ENCODE measurements at places on chromosomes 2 and 18.
A peak's percentile ranks its signal among the peaks of the same experiment; 100 is the strongest.

DNA sequence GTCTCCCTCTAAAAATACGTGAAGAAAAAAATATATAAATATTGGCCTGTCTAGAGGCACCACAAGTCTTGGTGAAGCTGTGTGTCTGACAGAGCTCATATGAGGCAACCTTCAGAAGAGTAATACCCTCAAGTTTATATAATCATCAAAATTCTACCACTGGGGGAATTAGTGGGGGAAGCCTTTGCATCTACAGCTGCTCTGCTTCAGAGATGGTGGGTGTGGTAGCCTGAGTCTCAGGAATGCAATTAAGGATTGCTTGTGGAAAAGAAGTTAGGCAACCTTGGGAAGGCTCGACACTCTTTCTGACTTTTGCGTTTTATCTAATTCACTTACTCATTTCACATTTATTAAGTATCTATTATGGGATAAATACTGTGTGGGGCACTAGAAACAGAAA lies 17.4 kb downstream of the TPGS2 start:
- DNase-seq: no peak

GRCh38 chr2:46365913-46366667 lies 68.9 kb downstream of the EPAS1 start:
- DNase-seq: peak; percentile 59

GRCh38 chr2:173982918-173983317 lies 17.7 kb upstream of the SP3 start:
- no peak for DNase-seq

DNA sequence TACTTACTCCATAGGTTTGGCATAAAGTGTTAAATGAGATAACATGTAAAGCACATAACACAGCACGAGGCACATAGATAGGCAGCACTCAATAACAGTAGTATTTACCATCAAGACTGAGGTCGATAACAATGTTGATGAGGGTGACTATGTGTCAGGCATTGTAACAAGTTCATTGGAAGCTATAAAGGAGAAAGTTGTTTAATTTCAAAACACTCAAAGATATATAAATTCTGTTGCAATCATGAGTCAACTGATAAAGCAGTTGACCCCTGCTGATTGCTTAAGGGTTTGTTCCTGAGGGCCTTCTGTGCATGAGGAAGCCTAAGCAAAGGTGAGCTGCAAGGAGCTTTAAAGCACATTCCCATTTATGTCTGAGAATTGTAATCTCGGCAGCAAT lies 760.5 kb downstream of the SATB2 start:
- no peak for DNase-seq

DNA sequence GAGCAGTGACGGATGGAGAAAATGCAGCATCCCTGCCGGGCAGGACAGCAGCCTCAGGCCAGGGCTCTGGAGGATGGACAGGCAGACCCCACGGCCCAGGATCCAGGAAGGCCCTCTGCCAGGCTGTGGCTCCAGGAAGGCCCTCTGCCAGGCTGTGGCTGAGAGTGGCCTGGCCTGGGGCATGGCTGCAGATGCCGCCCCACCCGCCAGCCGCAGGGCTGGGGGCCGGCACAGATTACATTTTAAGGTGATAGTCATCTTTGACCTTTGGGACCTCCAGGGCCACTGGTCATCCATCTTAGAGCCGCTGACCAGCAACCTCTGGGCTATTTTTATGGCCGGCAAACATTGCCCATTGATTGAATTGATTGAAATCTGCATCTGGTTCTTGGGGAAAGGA lies 98.0 kb upstream of the BOD1L2 start:
- DNase-seq: peak; percentile 63

DNA sequence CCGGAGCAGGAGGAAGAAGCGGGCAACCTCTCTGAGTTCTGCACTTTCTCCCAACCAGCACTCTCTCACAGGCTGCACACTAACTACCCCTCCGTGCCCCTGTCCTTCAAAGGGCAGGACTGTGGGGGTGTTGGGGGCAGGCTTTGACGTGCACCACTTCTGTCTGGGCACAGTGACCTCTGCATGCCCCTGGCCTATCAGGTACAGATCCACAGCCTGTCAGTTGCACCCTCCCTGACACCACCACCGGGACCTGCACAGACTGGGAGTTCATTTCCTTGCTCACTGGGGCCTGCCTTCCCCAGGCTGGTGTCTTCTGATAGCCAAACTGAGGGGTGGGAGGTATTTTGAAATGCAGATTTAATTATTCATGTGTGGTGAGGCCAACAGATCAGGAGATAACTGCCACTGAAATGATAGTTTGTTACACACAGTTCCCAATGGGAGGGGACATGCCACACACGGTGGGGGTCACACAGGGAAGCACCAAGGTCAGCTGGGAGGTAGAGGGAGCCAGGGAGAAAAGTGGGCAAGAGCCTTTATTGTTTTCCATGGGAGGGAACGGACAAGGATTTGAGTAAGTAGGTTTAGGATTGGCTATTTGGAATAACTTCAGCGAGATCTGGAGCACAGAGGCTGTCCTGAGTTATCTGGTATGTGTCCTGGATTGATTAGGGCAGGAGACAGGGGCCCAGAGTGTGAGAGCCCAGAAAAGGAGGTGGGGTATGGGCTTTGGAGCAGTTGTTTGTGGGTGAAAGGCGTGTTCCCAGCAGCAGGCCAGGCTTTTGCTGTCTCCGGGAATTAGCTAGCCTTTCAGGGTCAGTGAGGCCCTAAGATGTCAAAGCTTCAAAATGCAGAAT lies 251.6 kb downstream of the AFF3 start:
- DNase-seq: peak; percentile 34

- DNase-seq: no peak
Measured at GRCh38 chr2:14565666-14566065, 66.9 kb upstream of the LRATD1 start.

- no peak for DNase-seq
Measured at GRCh38 chr2:181483211-181483610, 26.0 kb downstream of the ITGA4 start.

GRCh38 chr2:20425371-20425881 lies 21.4 kb upstream of the RHOB start:
- peak; percentile 40 for DNase-seq

DNA sequence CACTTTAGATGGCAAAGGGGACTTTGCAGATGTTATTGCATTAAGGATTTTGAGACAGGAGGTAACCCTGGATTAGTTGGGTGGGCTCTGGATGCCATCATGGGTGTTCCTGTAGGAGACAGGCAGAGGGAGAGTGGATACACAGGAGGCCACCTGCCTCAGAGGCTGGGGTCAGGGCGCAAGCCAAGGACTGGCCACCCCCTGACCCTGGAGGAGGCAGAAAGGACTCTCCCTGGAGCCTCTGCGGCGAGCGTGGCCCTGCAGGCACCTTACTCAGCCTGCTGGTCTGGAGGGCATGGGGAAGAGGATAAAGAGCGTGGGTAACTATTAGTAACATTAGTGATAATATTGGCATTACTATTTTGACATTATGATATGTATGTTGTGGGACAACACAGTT lies 21.6 kb upstream of the OTOS start:
- DNase-seq: no peak

GRCh38 chr2:167856190-167856589 lies 391.2 kb downstream of the STK39 start:
- no peak for DNase-seq

- no peak for DNase-seq
Measured at GRCh38 chr2:180324182-180324581, 317.1 kb upstream of the CWC22 start.

DNA sequence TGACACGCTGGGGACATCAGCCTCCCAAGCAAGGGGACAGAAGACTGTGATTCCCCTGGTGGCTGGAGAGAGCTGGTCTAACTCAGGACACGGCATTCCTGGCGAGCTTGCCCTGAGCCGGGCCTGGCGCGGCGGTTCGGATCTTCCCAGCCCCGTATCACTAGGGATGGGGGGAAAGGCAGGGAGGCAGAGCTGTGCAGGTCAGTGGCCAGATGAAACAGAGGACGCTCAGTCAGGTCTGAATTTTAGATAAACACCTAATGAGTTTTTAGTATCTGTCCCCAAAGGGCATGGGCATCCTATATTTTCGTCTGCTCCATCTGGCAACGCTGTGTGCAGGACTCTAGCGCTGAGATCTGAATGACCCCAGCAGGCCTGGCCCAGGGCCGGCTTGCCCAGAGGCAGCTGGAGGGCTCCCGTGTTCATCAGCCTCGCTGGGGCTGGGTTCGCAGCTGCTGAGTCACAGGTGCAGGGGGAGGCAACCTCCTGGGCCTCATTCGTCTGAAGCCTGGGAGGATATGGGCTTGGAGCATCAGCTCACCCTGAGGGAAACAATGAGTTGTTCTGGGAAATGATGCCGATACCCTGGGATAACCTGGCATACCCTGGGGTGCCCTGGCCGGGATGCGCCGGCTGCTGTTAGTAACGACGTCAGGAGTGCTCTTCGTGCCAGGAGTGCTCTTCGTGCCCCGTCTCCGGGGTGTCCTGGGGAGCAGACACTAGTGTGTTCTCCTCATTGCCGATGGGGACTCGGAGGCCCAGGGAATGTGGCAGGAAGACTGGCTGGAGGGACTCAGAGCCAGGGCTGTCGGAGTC lies 48.1 kb upstream of the HPCAL1 start:
- DNase-seq: peak; percentile 68

- no peak for DNase-seq
Measured at GRCh38 chr2:118123561-118124232, 35.4 kb downstream of the INSIG2 start.

GRCh38 chr2:142188562-142188961 lies 57.7 kb upstream of the LRP1B start:
- no peak for DNase-seq

DNA sequence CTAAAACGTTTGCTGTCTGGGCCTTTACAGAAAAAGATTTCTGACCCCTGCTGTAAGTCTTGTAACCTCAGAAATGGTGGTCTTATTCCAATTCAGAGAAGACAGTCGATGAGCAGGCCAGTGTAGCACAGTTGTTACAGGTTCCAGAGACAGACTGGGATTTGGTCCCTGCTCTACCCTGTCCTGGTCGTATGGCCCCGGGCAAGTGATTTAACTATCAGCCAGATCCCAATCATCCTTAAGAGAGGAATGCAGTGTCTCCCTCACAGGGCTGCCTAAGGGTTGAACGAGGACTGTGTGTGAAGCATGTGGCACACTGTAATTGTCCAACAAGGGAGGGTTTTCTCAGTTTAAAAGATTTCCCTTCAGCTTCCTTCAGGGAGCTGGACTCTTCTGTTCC lies 47.2 kb downstream of the HK2 start:
- peak; percentile 37 for DNase-seq

DNA sequence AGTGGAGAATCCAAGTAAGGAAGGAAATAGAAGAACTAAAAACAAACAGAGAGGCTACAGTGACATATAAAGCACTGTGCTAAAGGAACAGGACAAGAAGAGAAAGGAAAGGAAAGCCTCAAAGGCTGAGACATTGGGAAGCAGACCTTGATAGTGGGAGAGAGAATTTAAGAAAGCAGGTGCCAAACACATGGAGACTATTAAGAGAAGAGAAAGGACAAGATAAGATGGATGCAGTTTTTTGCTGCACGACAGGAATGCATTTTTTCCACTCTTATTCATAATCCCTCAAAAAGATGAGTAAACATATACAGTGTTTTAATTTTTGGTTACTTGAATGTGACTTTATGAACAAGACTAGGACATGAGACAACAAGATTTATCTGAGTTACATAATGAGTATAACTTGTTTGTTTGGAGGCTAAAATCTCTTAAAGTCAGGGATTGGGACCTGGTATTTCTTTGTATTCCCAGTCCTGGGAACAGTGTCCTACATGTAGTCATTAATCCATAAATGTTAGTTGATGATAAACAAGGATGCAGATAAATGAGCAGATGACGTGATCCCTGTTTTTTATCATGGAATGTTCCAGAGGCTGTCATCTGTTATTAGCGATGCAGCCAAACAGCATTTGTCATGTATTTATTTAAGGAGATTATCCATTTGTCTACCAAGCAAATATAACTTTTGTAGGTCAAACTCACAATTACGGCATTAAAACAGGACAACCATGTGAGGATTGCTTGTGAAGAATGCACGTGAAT lies 141.7 kb downstream of the DNER start:
- peak; percentile 15 for DNase-seq

DNA sequence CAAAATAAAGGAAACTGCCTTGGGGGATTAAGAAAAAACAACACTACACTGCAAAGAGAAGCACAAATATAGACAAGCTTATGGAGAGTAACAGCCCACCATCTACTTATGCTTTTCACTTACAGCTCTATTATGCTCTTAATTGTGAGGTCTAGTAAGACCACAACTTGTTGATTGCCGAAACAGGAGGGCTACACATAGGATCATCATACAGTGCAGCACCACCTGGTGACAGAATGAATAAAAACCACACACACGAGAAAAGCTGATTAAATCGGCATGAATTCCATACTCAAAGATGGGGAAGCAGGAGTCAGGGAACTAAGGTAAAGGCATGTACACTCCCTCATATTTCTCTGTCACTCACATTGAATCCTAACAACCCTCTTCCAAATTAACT lies 259.2 kb downstream of the IKZF2 start:
- DNase-seq: peak; percentile 34

- DNase-seq: no peak
Measured at GRCh38 chr2:11038641-11039040, 116.6 kb upstream of the SLC66A3 start.

DNA sequence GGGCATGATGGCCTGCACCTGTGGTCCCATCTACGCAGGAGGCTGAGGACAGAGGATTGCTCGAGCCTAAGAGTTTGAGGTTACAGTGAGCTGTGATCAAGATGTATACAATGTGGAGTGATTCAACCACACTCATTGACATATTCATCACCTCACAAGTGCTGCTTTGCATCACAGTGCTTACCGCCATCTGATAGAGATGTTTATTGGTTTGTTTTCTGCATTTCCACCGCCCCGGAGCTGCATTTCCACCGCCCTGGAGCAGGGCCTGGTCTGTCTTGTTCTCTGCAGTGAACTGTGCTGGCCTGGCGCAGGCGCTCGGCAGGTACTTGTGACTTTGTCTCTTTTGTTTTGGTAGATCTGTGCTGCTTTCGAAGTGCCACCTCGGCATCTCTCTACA lies 96.0 kb downstream of the SMAD7 start:
- DNase-seq: no peak

- DNase-seq: no peak
Measured at GRCh38 chr2:155364766-155365165, 666.3 kb downstream of the KCNJ3 start.

DNA sequence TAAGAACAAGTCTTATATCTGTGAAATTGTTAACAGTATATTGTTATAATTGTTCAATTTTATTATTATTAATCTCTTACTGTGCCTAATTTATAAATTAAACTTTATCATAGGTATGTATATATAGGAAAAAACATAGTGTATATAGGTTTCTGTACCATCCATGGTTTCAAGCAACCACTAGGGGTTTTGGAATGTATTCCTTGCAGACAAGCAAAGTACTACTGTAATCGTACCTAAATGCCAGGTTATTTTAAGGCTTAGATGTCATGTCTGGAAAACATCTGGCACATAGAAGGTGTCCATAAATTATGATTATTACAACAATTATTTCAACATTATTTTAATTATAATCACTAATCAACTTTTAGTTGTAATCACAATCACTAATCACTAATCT lies 8.4 kb downstream of the ITSN2 start:
- DNase-seq: no peak

- no peak for DNase-seq
Measured at GRCh38 chr2:85216927-85217326, 83.7 kb downstream of the TCF7L1 start.
